ENCODE measurements at places on chromosomes 16 and 17. TPM values are rescaled to one million over a fixed set of nuclear protein-coding genes. Genes with fewer than 3 reads are reported as not detected.

CALB2 gene
- not detected for total RNA-seq

MPV17L gene
- 5.2 TPM for total RNA-seq

IRX3 gene
- not detected for total RNA-seq

CHST5 gene
- 0.12 TPM for total RNA-seq

RAB26 gene
- total RNA-seq: 55.2 TPM

ACAP1 gene
- total RNA-seq: 0.61 TPM

ABCC11 gene
- 0.12 TPM for total RNA-seq

ORC6 gene
- total RNA-seq: 88.2 TPM

ARHGAP44 gene
- total RNA-seq: 1.6 TPM

HGS gene
- total RNA-seq: 88.7 TPM

TP53I13 gene
- total RNA-seq: 119 TPM

SREBF1 gene
- total RNA-seq: 116 TPM

CCL1 gene
- total RNA-seq: not detected

HP gene
- not detected for total RNA-seq

GRCh38 chr17:16371742-16372141 lies 9.1 kb upstream of the UBB start:
- no peak for DNase-seq

- peak; percentile 50 for DNase-seq
Measured at GRCh38 chr16:49280105-49280741, 1.4 kb downstream of the CBLN1 start.

DNA sequence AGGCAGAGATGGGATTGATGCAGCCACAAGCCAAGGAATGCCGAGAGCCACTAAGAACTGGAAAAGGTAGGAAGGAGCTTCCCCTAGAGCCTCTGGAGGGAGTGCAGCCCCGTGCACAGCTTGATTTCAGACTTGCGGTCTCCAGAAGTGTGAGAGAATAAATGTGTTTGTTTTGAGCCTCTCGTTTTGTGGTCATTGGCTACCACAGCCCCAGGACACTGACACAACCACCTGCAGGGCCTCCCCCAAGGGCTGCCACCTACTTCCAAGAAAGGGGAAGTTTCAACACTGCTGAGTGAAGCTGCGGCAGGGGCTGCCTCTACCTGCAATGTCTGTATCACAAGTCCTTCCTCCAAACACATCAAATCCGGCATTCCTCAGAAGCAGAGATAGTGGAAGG lies 346.9 kb downstream of the C16orf95 start:
- DNase-seq: no peak

- DNase-seq: no peak
Measured at GRCh38 chr17:61678339-61678738, 87.3 kb upstream of the NACA2 start.

GRCh38 chr17:4987767-4988567 lies 492 bp upstream of the CAMTA2 start:
- no peak for DNase-seq

DNA sequence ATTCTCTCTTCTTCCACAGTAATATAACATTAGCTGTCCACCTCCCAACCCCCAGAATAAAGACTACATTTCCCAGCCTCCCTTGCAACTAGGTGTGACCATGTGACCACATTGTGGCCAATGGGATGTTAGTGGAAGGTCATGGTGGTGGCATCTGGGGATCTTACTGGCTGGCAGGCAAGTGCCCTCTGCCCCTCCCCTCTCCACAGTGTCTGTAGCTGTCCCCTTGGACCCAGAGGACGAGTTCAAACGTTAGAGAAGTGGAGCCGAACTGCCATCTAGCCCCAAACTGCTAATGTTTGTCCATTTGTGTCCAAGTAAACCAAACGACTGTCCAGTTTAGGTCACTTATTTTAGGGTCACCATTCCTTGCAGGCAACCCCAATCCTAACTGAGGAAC lies 26.6 kb upstream of the KCNG4 start:
- DNase-seq: peak; percentile 61

- no peak for DNase-seq
Measured at GRCh38 chr16:73042807-73043206, 5.1 kb downstream of the ZFHX3 start.

DNA sequence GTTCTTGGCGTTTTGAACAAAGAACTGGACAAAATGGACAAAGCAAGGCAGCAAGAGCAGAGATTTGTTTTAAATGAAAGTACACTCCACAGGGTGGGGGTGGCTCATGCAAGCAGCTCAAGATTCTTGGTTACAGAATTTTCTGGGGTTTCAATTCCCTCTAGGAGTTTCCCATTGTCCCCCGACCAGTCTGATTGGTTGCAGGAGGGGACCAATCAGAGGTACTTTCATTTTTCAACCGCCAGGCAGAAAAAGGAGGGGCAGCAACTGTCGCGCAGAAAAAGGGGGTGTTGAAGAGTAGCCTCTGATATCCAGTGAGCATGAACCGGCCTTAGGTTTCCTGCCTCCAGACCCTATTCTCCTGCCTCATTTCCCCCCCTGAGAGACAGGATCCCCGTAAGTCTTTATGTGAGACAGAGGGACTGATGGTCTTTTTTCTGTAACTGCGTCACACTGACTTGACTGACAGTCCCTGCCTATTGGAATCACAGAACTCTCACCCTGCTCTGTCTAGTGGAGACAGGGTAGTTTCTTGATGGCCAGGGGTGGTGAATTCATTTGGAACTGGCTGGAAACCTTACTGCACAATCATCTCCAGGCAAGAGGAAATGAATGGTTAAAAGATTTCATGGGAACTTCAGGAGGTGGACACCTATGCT lies 59.4 kb upstream of the ALOX12 start:
- peak; percentile 29 for DNase-seq

DNA sequence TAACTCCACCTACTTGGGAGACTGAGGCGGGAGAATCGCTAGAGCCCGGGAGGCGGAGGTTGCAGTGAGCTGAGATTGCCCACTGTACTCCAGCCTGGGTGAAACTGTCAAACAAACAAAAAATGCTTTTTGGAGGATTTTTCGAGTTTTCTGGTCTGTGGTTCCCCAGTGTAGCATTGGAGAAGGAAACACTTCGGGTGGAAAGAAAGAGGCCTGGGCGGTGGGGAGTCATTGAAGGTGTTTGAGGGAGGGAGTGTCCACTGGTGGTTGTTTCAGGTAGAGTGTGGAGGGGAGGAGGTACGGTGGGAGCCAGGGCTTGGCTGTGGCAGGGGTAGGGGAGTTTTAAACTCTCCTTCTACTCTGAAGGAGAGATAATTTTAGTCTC lies 1.2 kb downstream of the RNF213 start:
- DNase-seq: no peak

DNA sequence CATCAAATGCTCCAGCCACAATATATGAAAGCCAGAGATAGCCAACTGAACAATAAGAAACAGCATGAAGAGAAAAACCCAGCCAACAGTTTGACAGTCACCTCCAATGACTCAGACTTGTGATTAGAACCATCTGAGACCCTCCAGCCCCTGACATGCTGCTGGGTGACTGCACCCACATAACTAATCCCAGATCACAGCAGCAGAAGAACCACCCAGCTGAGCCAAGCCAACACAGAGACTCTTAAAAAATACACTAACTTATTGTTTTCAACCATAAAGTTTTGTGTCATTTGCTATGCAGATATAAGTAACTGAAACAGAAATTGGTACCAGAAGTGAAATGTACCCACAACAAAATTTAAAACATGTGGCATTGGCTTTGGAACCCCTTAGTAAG lies 314.3 kb upstream of the DYNLRB2 start:
- DNase-seq: no peak

GRCh38 chr17:15900871-15901270 lies 44.1 kb upstream of the ADORA2B start:
- no peak for DNase-seq

DNA sequence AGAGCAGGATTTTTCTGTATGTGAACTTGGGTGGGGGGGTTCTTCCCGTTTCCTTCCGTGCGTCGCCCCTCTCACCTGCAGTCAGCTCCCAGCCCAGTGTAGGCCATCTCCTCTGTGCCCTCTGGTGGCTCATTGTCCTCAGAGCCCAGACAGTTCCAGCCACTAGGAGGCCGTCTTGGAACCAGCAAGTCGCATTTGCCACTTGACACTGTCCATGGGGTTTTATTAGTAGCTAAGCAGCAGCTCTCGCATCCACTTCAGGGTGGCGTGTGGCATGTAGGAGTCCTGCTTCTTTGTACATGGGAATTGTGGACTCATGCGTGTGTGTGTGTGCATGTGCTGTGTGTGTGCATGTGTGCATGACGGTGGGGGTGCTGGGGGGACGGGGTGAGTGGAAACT lies 74.0 kb downstream of the SEC14L1 start:
- DNase-seq: peak; percentile 88

DNA sequence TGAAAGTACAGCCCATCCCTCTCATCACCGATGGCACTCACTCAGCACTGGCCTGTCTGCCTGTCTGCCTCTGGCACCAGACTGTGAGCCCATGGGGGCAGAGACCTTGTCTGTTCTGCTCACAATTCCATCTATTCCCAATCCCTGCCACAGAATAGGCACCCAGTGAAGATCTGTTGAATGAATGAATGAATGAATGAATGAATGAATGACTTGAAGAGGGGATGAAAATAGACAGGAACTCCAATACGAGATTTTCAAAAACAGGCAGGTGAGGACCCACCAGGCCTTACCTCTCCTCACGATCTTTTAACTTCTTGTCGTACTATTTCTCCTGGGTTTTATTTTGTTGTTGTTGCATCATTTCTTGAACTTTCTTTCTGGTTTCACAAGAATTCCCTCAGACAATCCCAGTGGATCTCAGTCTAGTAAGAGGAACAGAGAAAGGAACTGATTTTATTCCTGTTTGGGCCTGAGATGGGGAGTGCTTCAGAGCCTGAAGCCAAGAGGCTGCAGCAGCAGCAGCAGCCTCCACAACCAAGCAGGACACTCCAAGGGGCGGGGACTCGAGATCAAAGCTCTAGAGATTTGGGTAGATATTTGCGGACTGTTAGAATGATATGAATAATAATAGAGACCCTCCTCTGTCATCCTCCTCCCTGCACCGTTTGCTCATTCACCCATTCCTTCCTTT lies 17.7 kb downstream of the KRT9 start:
- DNase-seq: no peak

GRCh38 chr16:78425281-78425680 lies 325.8 kb downstream of the WWOX start:
- no peak for DNase-seq

- DNase-seq: no peak
Measured at GRCh38 chr16:10976634-10977033, 32.3 kb downstream of the CLEC16A start.

DNA sequence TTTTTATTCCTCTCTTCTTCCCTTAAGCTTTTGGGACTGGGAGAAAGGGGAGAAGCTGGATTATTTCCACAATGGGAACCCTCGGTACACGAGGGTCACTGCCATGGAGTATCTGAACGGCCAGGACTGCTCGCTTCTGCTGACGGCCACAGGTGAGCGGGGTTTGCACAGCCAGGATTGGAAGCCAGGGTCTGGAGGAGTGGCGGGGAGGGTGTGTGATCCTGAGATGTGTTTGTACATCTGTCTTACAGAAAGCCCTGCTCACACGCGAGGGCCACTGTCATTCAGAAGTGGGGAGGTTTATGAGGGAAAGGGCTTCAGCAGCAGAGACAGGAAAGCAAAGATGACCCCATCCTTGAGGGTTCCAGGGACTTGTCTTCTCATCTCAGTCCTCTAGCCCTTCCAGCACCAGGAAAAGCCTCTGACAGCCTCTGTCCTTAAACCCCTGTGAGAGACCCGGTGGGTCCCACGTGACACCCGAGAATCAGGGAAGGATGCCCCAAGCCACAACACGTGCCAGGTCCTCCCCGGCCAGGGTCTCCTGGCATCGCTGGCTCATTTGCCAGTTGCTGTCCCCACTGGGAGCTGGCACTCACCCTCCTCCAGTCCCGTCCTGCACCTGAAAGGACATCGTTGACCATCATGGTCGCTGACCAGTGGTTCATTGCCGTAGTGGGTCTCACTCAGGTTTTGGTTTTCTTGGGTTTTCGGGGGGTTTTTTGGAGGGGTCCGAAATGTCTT lies 44.3 kb upstream of the CHMP6 start:
- no peak for DNase-seq

- DNase-seq: no peak
Measured at GRCh38 chr17:42544874-42545283, 7.8 kb upstream of the HSD17B1 start.

DNA sequence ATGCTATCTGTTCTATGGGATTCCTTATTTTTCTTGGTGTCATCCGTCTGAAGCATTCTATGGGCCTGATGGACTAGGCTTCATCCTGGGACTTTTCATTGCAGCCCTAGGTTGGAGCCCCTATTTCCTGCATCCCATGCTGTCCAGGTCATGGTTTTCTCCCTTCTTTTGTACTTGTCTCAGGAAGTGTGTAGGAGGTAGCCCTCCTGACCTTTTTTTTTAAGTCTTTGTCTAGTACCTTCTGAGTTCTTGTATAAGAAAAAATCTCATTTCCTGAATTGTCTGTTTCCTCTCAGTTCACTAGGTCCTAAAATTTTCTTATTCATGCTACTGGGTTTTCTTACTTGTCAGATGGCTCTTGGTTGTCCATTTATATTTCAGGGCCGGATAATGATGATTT lies 6.0 kb downstream of the NDEL1 start:
- DNase-seq: no peak

DNA sequence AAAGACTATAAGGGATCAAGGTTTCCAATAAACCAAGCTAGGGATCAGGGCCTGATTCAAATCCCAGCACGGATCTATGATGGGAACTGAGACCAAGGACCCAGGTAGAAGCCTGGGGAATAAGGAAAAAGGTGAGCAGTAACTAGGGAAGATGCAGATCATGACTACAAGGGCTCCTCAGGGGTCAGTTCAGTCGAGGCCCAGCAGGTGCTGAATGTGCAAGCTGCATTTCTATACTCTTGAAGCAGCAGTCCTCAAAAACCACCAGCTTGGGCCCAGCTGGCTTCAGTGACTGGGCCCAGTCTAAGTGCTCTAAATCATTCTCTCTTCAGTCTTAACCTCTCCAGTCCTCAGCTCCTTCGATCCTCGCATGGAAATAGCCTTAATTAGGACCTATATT lies 228.8 kb upstream of the AXIN2 start:
- DNase-seq: no peak

GRCh38 chr17:978103-979093 lies 1.2 kb downstream of the NXN start:
- DNase-seq: no peak

GRCh38 chr17:34368196-34368945 lies 5.3 kb upstream of the CCL1 start:
- no peak for DNase-seq

DNA sequence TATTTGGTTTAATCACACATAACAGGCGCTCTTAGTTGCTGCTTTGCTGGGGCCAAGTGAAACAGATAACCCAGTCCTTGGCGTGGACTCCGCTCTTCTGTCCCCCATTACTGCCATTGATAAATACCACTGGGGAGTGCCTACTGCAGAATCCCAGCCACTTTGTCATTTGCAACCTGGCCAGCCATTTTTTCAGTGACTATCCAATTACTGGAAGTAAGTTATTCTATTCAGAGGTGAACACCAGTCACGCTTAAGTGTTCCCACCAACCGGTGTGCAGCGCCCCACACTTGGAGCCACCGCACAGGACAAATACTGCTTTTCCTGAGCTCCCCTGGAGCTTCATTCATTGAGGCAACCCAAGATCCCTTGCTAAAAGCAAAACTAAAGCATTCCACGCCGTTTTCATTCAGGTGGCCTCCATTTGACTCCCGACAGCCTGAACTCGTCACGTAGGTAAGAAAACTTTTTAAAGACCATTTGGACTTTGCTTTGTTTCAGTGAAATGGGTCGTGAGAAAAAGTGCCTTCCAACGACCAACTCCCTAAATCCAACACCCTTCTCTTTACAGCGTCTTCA lies 1.8 kb downstream of the USP7 start:
- no peak for DNase-seq

Measured in G401 (cell line).